ENCODE measurements at places on chromosomes 3 and 15.

DNA sequence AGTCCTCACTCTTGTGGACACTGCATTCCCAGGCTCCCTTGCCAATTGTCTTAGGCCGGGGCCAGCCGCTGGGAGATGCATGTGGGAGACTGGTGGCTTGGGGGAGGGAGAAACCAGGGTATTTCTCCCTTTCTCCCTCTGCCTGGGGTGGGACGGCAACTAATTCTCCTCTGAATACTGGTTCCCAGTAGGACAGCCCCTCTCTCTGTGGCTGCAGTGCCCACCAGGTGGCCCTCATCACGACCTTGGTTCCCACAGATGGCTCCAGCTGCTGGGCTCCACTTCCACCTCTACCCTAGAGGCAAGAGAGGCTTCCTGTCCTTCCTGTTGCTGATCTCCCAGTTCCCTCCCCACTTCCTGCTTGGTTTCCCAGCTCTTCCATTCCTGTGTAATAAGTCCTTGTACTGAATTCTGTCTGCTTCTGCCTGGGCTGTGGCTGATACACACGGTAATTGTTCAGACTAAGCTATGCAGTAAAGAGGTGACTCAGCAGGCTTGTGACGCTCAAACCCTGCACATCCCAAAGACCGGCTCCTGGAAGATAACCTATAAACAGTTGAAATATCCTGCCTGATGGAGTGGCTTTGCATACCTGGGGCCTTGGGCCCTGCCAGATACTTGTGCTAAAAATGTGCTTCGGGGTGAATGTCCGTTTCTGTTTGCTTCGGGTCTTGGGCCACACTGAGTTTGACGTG, 20.4 kb upstream of the COPG1 start:
- DNase-seq = no peak

DNA sequence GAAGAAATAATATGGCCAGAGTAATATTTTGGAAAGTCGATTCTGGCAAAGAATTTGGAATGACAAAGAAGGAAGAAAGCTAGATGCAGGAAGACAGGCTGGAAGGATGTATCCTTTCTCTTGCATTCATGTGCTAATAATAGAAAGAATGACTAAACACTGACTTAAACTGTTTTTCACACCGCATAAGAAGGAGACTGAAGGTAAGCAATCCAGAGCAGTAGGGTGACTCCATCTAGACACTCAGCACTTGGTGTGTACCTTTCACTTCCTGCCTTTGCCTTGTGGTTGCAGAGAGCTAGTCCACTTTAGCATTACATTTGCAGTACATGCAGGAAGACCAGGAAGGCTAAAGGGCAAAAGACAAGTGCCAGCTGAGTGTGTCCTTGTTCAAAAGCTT, 234.6 kb downstream of the RBMS3 start:
- DNase-seq = no peak

GRCh38 chr15:77309392-77309791, 110.5 kb downstream of the PEAK1 start:
- no peak for DNase-seq

- DNase-seq = no peak
These were observed 1.0 kb upstream of the IGF2BP2 start for GRCh38 chr3:185825639-185826481.

- no peak for DNase-seq
These were observed 176.2 kb upstream of the TOPAZ1 start for GRCh38 chr3:44065311-44066094.

DNA sequence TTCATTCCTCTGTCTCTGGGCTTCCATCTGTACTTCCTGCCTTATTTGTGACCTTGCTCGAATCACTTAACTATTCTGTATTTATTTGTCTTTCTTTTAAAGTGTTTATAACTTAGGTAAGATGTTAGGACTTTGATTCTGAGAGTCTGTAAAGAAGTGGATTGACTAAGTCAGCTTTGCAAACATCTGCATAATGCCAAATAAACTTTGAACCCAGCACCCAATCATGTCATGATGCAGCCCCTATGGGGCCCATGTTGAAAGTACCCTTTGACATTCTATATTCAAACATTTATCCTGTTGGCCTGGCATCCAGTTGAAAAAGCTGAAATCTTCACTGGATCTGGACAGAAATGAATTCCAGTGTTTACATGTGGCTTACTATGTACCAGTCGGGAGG, 3.8 kb upstream of the MYRIP start:
- no peak for DNase-seq

DNA sequence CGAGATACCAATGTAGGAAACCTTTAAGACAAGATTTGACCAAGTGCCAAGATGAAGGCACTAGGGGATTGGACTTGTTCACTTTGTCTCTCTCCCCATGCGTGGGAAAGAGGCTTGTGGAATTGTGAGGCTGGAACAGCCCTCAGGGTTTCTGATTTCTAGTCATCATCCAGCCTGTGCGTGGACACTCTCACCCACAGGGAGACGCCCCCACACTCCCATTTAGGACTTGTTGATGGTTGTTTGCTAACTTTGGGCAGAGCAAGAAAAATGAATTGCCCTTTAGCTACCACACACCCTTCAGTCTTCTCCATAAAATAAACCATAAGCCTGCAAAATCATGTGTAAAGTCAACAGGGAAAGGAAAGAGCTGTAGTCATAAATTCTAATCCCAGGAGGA, 18.4 kb downstream of the ACKR2 start:
- no peak for DNase-seq

DNA sequence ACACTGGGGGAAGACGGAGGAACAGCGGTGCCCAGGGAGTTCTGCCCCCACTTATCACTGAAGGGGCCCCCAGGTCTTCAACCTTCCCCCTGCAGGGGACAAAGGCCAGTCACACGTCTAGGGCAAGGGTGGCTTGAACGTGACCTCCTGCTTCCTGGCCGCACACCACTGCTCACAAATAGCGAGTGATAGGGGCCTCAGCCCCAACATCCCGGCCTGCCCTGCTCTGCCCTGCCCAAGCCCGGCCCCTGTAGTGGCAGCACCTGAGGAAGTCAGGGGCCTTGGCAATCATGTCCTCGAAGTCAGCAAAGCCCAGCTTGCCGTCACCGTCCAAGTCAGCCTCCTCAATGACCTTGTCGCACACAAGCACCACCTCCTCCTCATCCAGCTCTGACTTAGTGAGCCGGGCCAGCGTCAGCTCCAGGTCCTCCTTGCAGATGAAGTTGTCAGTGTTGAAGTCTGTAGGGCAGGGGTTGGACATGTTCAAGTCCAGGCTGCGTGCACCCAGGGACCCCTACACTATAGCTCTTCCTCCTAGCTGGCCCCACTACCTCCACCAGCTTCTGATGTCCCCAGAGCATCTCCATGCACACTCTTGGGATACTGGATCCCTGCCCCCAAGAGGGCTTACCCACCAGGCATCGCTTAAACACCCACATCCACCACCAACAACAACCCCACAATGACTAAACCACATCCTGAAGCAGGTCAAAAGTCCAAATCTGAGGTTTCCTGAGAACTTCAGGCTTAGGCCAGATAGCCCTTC, 13.3 kb downstream of the SH2D7 start:
- DNase-seq = no peak

- DNase-seq = no peak
These were observed 664 bp upstream of the LARP6 start for GRCh38 chr15:70854666-70854976.

DNA sequence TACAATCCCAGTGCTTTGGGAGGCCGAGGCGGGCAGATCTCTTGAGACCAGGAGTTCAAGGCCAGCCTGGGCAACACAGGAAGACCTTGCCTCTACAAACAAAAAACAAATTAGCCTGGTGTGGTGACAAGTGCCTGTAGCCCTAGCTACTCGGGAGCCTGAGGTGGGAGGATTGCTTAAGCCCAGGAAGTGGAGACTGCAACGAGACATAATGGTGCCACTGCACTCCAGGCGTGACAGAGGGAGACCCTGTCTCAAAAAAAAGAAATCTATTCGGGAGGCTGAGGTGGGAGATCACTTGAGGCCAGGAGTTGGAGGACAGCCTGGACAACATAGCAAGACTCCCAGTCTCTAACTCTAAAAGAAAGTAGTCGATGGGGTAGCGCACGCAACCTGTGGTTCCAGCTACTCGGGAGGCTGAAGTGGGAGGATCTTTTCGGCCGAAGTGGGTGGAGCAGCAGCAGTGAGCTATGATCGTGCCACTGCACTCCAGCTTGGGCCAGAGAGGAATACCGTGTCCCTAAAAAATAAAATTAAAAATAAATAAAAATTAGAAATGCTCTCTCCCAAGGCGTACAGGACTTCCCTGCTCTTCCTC, 775 bp downstream of the C3orf33 start:
- no peak for DNase-seq

DNA sequence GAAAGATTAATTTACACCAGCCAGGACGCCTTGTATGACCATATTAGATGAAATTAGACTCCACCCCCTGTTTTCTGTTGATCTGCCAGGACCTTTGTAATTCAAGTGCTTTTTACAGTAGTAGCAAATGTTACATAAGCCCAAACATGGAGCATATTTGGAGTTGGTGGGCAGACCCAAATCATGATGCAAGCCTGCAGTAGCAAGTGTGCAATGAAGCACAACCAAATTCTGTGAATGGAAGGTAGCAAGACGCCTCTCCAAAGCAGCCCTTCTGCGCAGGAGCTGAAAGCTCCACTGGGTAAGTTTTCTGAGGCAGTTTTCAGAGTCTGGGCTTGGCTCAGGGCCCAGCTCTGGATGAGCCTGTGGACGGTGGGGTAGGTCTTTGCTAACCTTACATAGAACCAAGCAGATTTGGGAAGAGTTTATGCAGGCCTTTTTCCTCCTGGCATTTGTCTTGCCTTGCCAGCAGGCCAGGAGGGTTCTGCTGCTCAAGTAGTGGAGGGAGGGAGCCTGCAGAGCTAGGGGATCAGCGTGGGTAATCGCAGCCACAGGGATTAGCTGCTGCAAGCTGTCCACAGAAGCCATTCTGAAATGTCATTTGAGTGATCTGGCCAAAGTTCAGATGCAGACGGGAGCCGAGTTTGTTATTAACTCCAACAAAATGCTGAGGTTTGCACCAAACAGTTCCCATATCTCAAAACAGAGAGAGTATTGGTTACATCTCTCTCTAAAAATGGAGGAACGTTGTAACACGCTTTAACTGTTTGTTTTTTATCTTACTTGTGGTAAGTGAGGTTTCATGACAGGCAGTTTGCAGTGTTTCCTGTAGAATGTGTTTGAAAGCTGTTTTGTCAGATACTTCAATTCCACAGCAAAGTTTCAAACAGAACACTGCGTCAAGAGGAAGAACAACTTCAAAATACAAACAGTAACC, 55.4 kb downstream of the PSMD6 start:
- DNase-seq = no peak

DNA sequence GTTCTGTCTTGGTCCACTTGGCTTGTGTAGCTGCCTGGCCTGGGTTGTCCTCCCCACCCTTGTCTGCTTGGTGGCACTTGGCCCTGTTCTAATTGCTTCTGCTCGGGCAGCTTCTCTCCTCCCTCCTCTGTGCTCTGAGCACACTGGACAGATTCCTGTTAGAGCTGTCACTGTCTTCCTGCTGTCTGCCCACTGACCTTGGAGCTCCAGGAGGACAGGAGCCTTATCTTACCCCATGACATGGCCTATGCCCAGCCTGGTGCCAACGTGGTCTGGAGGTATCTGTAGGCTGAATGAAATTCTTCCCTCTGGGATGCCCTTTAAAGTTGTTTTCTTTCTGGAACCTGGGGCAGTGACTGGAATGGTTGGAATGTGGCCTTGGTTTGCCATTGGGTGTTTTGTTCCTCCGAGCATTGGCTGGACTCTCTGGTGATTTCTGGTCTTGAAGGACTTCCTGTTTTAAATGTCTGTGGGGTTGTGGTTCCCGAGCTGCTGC, 94.1 kb downstream of the FAM43A start:
- DNase-seq = no peak

GRCh38 chr3:148513096-148513543, 184.6 kb upstream of the AGTR1 start:
- DNase-seq = no peak

DNA sequence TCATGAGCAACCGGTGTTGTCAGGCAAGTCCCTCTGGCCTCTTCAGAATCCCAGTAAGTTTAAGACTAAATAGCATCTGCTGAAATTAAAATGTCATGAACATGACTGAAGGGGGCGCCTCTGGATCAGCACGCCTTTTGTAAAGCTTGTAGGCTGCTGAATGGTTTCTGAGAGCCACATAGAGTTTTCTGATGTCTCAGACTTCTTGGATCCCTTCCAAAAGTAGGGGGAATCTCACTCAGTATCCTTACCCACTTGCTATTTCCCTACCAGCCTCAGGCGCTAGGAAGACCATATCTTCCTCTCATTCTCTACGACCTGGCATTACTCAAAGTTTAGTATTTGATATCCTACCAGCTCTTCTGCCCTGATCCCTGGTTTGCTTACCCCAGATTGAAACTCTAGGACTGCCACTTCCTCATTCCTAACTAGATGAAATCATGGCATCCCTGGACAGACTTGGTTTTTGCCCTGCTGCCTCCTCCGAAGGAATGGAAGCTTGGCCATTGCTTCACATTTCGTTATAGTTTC, 62.7 kb upstream of the CD47 start:
- DNase-seq = no peak

DNA sequence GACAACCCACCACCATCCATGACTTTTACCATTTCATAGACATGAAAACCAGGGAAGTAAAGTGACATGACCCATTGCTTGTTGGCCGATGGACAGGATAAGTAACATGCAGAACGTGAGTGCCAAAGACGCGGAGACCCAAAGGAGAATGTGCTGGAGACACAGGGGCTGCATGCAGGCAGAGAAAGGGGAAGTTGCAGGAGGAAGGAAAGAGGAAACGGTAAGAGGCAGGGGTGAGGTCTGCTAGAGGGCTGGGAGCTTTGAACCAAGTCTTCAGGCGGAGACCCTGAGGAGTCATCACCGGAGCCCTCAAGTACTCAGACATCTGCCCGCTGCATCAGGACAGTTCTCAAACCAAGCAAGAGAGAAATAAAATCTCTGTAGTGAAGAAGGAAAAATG, 34.9 kb downstream of the MAGEF1 start:
- no peak for DNase-seq

DNA sequence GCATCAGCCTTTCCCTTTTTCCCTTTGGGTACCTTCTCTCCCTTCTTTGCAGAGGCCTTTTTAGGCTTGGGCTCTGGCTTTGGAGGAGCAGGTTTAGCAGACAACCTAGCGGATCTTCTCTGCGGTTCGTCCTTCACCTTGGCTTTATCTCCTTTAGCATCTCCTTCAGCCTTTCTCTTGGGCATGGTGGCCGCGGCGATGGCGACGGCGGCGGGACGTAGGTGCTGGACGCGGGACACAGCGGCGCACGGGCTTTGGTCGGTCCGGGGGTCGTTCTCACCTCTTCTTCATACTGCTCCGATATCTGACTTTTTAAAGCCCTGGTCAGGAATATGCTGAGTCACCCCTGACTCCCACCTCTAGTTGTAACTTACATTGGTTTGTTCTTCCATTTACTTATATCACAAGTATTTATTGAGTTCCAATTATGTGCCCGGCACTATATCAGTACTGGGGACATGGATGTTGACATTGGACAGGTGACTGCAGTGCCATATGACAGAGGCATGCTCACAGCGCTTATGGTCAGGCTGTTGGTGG, 43.1 kb upstream of the SH3BP5 start:
- DNase-seq = no peak

DNA sequence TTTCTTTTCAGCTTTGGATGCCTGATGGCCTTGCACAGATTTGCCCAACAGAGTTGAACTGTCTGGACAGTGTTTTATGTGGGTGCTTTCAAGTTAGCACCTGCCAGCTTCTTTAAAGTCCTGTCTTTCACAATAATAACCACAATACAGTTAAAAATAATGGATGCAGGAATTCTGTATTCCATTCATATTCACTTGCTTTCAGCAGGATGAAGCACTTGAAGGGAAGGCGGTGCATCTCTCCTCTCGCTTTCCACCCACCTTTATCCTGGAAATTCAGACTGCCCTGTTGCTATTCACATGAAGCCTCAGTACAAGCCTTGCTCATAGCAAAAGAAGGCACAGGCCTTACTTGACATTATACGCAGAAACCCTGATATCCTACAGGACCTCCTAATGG, 26.5 kb upstream of the GYG1 start:
- no peak for DNase-seq
